Stimulated activated CD8-positive, alpha-beta memory T cell treated with anti-CD3 and anti-CD28 coated beads, Interleukin-15, amount 100 ng/mL, for 48 hours (primary cell): ENCODE measurements at places on chromosomes 1 and 21.

GRCh38 chr1:216478238-216478637, 55.0 kb upstream of the USH2A start:
- DNase-seq: no peak

GRCh38 chr1:162080472-162081015, 11.1 kb downstream of the NOS1AP start:
- no peak for DNase-seq

GRCh38 chr1:173876732-173877131, 8.6 kb downstream of the ZBTB37 start:
- no peak for DNase-seq

GRCh38 chr1:193185901-193186731, at the start of gene B3GALT2:
Gene B3GALT2, minus strand, starts transcription at chr1:193186613. Its CDS starts 5,051 bp downstream, at chr1:193181562.
- no peak for DNase-seq

DNA sequence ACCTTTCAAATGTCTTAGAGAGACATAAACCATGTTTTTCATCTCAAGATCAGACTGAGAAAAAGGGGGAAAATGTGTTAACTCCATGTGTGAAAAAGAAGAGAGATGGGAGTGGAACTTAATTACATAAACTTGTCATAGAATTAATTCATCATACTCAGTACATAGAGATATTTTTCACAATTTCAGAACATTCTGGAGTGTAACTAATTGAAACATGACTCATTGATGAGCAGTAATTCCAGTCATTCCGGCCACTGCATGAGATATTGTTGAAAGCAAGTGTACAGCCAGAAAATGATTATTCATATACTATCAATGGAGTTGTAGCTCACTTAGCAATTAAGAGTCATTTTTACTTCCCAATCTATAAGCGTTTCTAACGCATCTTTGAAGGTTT, 739.3 kb downstream of the LTN1 start:
- DNase-seq: no peak

GRCh38 chr1:214332946-214333798, 52.2 kb downstream of the SMYD2 start:
- DNase-seq: no peak

DNA sequence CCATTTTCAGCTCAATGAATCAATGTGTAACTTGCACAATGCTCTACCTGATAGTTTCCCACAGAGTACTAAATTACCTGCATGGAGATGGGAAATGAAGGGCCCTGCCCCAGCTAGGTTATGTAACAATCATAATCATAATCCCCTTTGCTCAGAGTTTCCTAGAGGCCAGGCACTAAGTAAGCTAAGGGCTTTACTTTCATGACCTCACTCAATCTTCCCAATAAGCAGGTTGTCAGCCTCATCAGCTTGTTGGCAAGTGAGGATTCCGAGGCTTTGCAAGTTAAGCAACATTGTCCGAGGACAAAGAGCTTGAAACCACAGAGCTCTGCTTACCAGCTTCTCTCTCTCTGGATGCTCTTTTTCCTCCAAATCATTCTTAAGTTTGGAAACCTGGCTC, 64.1 kb upstream of the NTPCR start:
- DNase-seq: no peak

DNA sequence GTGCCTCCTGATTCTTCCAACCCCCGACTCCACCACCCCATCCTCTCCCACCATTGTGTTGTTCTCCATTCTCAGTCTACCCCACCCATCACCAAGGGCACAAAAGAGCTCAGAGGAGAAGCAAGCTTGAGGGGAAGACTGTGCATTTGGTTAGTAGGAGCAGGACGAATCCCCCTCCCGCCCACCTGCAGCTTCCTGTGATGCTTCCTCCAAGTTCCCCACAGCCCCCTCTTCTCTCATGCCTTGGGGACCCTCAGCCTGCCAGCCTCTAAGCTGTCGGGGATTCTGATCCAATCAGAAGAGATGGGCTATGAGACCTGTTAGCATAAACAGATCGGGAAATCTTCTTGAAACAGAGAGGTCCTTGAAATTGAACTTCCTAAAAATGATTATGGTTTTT, 22.2 kb upstream of the CAPZB start:
- no peak for DNase-seq

DNA sequence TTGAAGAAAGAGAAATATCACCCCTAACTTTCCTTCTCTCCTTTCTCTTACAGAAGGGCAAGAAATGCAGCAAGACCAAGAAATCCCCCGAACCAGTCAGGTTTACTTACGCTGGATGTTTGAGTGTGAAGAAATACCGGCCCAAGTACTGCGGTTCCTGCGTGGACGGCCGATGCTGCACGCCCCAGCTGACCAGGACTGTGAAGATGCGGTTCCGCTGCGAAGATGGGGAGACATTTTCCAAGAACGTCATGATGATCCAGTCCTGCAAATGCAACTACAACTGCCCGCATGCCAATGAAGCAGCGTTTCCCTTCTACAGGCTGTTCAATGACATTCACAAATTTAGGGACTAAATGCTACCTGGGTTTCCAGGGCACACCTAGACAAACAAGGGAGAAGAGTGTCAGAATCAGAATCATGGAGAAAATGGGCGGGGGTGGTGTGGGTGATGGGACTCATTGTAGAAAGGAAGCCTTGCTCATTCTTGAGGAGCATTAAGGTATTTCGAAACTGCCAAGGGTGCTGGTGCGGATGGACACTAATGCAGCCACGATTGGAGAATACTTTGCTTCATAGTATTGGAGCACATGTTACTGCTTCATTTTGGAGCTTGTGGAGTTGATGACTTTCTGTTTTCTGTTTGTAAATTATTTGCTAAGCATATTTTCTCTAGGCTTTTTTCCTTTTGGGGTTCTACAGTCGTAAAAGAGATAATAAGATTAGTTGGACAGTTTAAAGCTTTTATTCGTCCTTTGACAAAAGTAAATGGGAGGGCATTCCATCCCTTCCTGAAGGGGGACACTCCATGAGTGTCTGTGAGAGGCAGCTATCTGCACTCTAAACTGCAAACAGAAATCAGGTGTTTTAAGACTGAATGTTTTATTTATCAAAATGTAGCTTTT, 2.4 kb downstream of the CCN1 start:
- no peak for DNase-seq

DNA sequence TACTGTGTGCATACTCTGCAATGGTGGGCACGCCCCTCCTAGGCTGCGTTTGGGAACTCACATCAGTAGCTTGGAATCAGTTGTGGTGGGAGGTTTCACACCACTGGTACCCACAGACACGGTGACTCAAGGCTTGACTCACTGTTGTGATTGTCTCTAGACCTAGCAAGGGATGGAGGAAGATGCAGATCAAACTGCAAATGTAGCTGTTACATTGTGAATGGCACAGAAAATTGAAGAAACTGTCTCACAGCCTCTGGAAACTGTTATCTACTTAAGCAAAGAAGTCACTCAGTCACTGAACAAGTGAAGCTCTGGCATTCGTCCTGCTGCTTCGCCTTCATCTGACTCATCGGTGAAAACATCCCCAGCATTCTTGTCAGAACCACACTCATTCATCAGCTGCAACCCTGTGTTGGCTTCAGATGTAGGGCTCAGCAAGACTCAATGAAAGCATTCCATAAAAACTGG, 59.5 kb downstream of the POFUT2 start:
- DNase-seq: peak; percentile 80

DNA sequence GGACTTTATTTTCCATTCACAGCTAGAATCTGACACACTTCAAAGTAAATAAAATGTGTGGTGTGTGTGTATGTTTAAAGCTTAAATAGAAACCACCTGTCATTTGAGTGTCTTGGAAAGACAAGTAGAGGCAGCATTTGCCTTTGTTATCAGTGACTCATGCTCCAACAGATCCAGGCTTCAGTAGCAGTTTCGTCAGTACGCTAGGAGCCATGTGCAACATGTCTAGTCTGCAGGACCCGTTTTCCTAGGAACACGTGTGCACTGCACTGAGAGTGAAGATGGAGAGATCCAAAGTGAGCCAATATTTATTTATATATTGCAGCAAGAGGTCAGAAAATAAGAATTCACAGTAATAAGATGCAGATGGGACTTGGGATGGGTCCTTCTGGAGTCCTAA, 41.8 kb downstream of the SGIP1 start:
- DNase-seq: no peak

GRCh38 chr1:91831132-91831930, 54.6 kb downstream of the TGFBR3 start:
- no peak for DNase-seq

DNA sequence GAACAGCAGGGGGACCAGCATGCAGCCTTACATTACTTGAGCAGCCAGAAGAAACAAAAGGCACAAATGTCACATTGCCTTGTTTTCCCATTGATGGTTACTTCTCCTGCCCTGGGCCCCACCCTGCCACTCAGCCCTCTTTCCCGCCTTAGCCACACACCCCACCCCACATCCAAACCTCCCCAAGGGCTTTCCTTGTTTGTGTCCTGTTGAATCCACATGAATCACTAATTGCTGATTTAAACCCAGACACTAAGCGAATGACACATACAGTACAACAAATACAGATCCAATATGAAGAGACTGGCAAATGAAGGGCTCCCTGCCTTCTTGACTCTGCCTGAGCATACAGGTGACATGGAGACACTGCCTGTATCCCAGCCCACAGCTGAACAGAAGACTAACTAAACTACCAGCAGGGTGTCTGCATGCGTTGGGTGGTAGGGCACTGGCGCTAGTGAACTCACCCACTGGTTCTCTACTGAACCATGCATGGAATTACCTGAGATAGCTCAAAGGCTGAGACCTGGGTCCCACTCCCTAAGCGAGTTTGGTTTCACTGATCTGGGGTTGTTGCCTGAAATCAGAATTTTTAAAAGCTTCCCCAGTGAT, 3.1 kb downstream of the IGSF3 start:
- no peak for DNase-seq

DNA sequence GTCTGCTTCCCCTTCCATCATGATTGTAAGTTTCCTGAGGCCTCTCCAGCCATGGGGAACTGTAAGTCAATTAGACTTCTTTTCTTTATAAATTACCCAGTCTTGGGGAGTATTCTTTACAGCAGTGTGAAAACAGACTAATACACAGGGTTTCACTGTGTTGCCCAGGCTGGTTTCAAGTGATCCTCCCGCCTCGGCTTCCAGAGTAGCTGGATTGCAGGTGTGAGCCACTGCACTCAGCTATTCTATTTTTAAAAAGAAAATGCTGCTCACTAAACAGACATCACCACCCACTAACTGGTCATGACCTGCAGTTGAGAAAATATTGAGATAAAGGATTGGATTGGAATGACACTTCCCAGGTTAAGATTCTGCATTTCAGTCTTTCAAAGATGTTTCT, 20.8 kb upstream of the SLC2A7 start:
- DNase-seq: no peak

DNA sequence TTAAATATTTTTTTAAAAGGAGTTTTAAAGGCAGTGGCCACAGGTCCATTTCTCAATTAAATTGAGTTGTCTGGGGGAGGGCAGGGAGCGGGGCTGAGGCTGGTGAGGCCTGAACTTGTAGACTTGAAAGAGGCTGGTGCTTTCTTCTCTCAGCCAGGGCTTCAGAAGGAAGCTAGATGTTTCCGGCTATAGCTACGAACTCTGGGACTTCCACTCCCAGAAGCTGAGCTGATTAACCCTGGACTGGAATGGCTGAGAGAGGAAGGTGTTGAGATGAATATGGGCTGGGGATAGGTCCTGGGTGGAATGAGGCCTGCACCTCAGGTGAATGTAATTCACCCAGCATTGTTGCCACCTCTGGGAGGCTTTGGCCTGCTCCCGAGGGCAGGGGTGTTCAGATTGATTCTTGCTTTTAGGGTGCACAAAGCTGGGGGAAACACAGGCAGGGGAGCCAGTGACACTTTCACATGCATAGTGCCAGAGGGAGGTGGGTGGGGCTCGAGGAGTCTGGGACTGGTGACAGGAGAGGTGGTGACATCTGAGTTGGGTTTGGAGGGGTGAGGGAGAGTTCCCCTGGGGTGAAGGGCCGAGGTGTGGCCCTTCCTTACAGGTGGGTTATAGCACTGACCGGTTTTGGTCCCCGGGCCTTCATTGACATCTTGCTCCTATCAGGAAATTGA, 18.2 kb downstream of the LDLRAP1 start:
- no peak for DNase-seq

DNA sequence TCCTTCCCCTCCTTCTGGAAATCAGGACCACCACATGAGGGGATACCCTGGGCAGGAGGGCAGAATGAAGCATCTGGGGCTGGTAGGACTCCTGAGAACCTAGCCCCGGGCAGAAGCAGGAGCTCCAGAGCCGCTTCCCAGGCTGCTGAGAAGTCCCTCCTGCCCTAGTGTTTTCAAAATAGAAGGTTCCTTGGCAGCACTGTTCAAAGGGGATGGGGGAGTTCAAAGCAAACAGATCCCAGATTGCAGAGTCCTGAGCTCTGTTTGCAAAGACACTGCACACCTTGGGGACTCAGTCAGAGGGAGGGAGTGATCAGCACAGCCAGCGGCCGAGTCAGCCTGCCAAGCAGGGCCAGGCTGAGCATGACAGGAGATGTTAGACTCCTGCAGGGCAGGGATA, 177.8 kb downstream of the PTPRU start:
- no peak for DNase-seq

GRCh38 chr1:235317168-235317567, 10.8 kb downstream of the ARID4B start:
- no peak for DNase-seq

DNA sequence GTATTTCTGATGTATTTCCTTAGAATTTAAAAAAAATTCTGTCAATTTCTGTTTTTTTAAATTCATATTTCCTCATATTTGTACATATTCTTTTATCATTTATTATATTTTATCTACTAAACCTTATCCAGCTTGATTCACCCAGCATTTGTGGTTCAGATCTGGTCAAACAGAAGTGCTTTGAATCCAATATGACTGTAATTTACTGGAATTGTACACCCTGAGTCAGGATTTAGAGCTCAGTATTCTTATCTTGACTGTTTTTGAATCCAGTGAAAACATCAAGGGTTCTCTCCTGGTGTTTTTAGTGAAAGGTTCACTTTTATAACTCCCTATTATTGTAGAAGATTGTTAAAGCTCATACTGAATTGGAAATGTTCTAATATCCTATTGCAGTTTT, 1077.0 kb upstream of the NCAM2 start:
- DNase-seq: no peak

DNA sequence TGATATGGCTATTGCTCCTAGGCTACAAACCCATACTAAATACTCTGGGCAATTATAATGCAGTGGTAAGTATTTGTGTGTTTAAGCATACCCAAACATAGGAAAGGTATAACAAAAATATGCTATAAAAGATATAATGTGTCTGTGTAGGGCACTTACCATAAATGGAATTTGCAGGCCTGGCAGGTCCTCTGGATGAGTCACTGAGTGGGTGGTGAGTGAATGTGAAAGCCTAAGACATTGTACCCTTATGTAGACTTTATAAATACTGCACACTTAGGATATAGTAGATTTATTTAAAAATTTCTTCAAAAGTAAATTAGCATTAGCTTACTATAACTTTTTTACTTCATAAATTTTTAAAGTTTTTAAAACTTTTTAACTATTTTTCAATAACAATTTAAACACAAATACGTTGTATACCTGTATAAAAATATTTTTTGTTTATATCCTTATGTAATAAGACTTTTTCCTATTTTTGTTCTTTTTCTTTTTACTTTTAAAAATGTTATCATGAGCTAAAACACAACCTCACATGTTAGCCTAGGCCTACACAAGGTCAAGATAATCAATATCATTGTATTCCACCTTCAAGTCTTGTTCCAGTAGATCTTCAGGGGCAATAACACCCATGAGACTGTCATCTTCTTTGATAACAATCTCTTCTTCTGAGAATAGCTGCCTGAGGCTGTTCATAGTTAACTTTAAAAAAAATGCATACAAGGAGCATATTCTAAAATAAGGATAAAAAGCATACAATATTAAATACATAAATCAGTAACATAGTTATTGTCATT, 306.3 kb upstream of the RGS18 start:
- DNase-seq: no peak
